ENCODE measurements at places on chromosomes 5 and 9.
A peak's percentile ranks its signal among the peaks of the same experiment; 100 is the strongest.

DNA sequence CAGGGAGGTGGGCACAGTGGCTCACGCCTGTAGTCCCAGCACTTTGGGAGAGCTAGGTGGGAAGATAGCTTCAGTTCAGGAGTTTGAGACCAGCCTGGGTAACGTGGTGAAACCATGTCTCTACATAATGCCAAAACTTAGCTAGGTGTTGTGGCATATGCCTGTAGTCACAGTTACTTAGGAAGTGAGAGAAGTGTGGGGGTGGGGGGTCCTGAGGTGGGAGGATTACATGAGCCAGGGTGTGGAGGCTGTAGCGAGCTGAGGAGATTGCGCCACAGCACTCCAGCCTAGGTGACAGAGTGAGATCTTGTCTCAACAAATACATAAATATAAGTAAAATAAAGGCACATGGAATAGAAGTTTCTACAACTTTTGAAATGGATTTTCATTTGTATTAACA, 23.1 kb downstream of the VCAN start:
- H3K4me1 ChIP-seq, result peaks cover 5% of the 10 kb centered on the region
- H3K4me3 ChIP-seq, result no peak overlapping the region
- DNase-seq, result no peak

- no peak for DNase-seq
- peak overlapping the region; percentile 99 for H3K27ac ChIP-seq
- no peaks in the 10 kb centered on the region for H3K27me3 ChIP-seq
Observed at GRCh38 chr9:33291031-33291397, 698 bp downstream of the NFX1 start.

DNA sequence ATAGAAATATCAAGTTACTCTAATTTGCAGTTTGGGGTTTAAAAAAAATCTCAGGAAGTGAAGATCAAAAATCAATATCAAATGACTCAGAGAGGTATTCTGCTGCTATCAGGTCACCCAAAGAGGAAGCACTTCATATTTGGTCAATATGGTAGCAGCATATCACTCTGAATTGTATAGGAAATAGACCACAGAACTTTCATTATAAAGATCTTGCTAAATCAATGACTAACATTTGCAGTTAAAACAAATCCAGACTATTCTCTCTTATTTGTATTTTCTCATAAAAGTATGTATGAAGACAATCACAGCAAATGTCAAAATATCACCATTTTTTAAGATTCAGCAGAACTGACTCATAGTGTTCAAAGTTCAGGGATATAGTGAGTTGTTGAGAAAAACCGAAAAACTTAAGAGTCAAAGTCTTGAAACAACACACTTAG, 105.8 kb upstream of the PCSK1 start:
- DNase-seq, result no peak
- peaks cover under 1% of the 10 kb centered on the region for H3K36me3 ChIP-seq
- peaks cover 2% of the 10 kb centered on the region for H3K4me1 ChIP-seq
- H3K27ac ChIP-seq, result no peak overlapping the region

DNA sequence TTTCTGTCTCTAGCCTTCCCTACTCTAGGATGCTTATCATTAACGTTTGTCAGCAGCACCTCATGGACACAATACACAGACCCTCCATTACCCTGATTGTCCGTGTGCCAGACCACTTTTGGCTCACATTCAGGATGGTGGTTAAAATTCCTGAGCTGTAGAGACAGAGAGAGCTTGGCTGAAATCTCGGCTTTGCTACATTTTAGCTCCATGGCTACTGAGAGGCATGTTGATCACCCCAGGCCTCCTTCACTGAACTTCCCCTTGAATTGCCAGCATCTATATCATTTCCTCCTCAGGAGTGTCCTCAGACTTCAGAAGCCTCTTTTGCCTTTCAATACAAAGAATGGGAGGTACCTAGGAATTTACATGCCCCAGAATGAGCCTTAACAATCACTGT, 104.7 kb upstream of the ISL1 start:
- no peak overlapping the region for H3K4me3 ChIP-seq
- H3K36me3 ChIP-seq, result no peaks in the 10 kb centered on the region
- H3K27ac ChIP-seq, result no peak overlapping the region
- no peaks in the 10 kb centered on the region for H3K27me3 ChIP-seq
- H3K4me1 ChIP-seq, result peaks cover 6% of the 10 kb centered on the region

GRCh38 chr5:172380987-172381643, 73.2 kb downstream of the SH3PXD2B start:
- DNase-seq, result no peak
- no peak overlapping the region for H3K4me3 ChIP-seq
- H3K4me1 ChIP-seq, result peaks cover 11% of the 10 kb centered on the region
- peaks cover 21% of the 10 kb centered on the region for H3K36me3 ChIP-seq
- no peak overlapping the region for H3K27ac ChIP-seq

DNA sequence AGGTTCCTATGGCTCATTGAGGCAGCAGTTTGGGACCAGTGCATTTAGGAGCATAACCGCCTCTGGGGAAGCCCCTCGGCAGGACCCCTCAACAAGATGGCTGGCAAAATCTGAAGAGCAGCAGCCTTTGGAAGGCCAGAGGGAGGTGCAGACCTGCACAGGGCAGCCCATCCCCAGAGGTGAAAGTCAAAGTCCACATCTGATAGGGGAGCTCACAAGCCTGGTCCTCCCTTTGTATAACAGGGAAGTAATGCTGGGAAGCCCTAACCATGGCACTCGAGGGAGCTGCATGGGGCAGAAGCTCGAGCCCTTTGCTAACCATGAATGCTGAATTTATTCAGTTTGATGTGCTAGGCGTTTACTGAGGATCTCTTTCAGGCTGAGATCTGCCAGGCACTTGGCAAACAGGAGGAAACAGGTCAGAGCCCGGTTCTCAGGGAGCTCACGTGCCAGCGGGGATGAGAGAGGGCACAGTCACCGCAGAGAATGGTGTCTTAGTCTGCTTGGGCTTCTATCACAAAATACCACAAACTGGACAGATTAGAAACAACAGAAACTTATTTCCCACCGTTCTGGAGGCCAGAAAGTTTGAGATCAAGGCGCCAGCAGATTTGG, 114.1 kb downstream of the GABBR2 start:
- H3K27ac ChIP-seq, result peak overlapping the region; percentile 20
- H3K4me1 ChIP-seq, result peaks cover 5% of the 10 kb centered on the region
- DNase-seq, result no peak
- H3K27me3 ChIP-seq, result peaks cover 10% of the 10 kb centered on the region
- no peaks in the 10 kb centered on the region for H3K36me3 ChIP-seq
- H3K4me3 ChIP-seq, result no peak overlapping the region

DNA sequence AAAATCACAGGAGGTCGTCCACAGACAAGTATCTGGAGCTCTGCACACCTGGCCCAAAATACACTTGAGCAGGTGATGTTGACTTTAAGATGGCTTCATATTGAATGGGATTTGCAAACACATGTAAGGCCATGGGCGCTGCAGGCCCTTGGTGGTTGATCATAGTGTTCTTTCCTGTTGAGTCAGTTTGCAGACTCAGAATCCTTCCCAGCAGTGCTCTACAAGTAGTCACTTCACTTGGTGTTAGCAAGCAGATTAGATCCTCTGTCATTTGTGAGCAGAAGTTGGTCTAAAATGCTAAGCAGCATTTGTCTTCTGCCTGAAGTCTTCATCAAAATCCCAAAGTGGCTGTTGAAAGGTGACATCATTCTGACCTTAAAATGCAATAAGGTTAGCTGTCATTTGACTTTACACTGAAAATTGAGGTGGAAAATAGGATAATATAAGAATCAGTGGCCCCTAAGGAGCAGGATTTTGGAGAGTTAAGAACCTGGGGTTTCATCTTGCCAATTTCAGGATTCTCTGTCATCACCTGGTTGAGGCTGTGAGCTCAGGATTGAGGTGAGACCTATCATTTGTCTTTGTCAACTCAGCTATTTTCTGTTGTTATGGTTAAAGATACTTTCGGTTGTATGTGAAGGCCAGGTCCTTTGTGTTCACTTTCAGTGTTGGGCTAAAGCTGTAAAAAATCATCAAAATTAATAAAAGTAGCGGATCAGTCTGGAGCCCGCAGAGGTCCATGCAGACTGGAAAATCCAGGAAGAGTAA, 114.5 kb downstream of the LRRC70 start:
- H3K27ac ChIP-seq, result no peak overlapping the region
- DNase-seq, result no peak
- no peaks in the 10 kb centered on the region for H3K27me3 ChIP-seq
- H3K36me3 ChIP-seq, result no peaks in the 10 kb centered on the region
- H3K4me1 ChIP-seq, result no peaks in the 10 kb centered on the region

DNA sequence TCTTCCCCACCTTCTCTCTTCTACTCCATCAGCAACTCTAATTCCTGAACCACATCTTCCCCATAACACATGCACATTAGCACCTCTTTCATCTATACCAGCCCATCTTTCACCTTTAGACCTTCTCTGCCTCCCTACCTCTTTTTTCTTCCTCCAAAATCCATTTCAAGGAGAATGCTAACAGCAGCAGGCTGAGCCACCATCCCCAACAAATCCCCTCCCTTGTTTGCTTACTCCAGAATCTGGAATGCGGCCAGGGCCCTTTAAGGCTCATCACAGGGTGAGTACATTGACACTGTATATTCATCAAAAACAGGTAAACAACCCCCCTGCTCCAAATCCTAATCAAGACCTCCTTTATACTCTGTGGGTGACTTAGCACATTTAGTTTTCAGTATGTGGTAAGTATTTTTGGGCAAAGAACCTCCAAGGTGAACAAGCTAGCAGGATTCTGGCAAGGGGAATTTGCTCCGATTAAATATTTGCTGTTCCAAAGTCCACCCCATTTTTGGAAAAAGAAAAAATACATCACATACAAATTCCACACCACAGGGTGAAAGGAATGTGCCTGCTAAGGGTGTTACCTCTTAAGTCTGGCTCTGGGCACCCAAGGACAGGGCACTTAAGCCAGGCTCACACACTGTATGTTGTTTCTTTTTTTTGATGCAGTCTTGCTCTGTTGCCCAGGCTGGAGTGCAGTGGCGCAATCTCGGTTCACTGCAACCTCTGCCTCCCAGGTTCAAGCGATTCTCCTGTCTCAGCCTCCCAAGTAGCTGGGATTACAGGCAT, 71.4 kb downstream of the SERINC5 start:
- H3K36me3 ChIP-seq, result peaks cover 22% of the 10 kb centered on the region
- peaks cover 79% of the 10 kb centered on the region for H3K4me1 ChIP-seq
- H3K4me3 ChIP-seq, result peak overlapping the region; percentile 35
- H3K27ac ChIP-seq, result peak overlapping the region; percentile 95
- DNase-seq, result no peak
- H3K27me3 ChIP-seq, result no peaks in the 10 kb centered on the region

GRCh38 chr5:137516961-137517360, 17.8 kb upstream of the SPOCK1 start:
- peaks cover 19% of the 10 kb centered on the region for H3K27me3 ChIP-seq
- no peaks in the 10 kb centered on the region for H3K36me3 ChIP-seq
- H3K4me3 ChIP-seq, result no peak overlapping the region
- DNase-seq, result no peak

- H3K27me3 ChIP-seq, result no peaks in the 10 kb centered on the region
- peaks cover 20% of the 10 kb centered on the region for H3K4me1 ChIP-seq
- H3K27ac ChIP-seq, result peak overlapping the region; percentile 88
- H3K4me3 ChIP-seq, result no peak overlapping the region
- H3K36me3 ChIP-seq, result no peaks in the 10 kb centered on the region
Observed at GRCh38 chr5:154714266-154714986, 40.8 kb upstream of the LARP1 start.

GRCh38 chr5:153618867-153619266, 128.4 kb downstream of the GRIA1 start:
- H3K4me3 ChIP-seq, result no peak overlapping the region
- peaks cover under 1% of the 10 kb centered on the region for H3K27me3 ChIP-seq
- no peak for DNase-seq
- no peak overlapping the region for H3K27ac ChIP-seq
- H3K4me1 ChIP-seq, result no peaks in the 10 kb centered on the region
- H3K36me3 ChIP-seq, result no peaks in the 10 kb centered on the region

DNA sequence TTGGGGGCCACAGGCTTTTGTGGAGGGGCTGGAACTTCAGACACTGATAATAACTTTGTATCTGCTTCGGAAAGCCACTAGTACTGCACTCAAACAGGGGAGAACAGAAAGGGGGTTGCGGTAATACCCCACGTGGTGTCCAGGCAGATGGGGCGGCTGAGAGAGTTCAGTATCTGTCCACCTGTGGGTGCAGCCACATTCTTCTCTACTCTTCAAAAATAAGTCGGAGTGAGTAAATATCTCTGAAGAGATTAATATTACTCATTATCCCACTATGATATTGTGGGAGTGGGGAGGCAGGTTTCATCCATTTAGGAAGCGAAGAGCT, 102.1 kb upstream of the SSBP2 start:
- H3K4me1 ChIP-seq, result peaks cover 39% of the 10 kb centered on the region
- peak overlapping the region; percentile 93 for H3K27ac ChIP-seq
- no peak for DNase-seq

- H3K4me1 ChIP-seq, result no peaks in the 10 kb centered on the region
- no peak for DNase-seq
- no peak overlapping the region for H3K27ac ChIP-seq
- no peak overlapping the region for H3K4me3 ChIP-seq
Observed at GRCh38 chr5:139796061-139796806, 626 bp downstream of the PSD2 start.

GRCh38 chr9:34994260-34994899, 4.8 kb downstream of the DNAJB5 start:
- no peak overlapping the region for H3K4me3 ChIP-seq
- H3K4me1 ChIP-seq, result peaks cover 21% of the 10 kb centered on the region
- peak overlapping the region; percentile 18 for H3K27ac ChIP-seq
- DNase-seq, result no peak
- H3K27me3 ChIP-seq, result no peaks in the 10 kb centered on the region

GRCh38 chr5:14854799-14855198, 16.8 kb downstream of the ANKH start:
- DNase-seq, result no peak
- H3K27ac ChIP-seq, result no peak overlapping the region
- no peaks in the 10 kb centered on the region for H3K36me3 ChIP-seq
- peaks cover 8% of the 10 kb centered on the region for H3K27me3 ChIP-seq

DNA sequence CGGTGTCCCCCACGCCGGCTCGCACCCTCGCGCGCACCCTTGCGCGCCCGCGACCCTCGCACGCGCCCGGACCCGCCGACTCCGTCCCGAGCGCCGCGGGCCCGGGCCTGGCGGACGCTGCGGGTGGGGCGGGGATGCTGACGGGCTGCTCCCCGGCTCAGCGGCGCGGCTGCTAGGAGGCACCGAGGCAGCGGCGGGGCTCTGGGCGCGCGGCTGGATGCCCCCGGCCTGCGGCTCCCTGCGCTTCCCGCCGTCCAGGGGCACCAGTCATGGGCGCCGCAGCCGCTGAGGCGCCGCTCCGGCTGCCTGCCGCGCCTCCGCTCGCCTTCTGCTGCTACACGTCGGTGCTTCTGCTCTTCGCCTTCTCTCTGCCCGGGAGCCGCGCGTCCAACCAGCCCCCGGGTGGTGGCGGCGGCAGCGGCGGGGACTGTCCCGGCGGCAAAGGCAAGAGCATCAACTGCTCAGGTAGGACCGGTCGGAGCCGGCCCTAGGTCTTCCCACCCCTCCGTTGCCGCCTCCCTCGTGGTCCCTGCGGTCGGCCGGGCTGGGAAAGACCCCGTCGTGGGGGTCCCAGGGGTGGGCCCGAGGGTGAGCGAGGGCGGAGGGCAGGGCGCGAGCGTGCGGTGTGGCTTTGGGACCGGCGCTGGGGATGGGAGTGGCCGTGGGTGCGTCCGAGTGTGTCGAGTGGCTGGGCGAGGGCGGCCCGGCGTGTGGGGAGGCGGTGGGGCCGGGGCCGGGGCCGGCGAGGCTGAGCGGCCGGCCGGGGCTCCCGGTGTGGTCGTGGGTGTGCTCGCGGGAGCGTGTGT, 530 bp downstream of the TMEFF1 start:
- H3K4me3 ChIP-seq, result peak overlapping the region; percentile 87
- peak; percentile 35 for DNase-seq
- no peaks in the 10 kb centered on the region for H3K27me3 ChIP-seq
- peaks cover 6% of the 10 kb centered on the region for H3K36me3 ChIP-seq

- H3K4me3 ChIP-seq, result no peak overlapping the region
- no peak overlapping the region for H3K27ac ChIP-seq
- H3K4me1 ChIP-seq, result no peaks in the 10 kb centered on the region
- peaks cover 4% of the 10 kb centered on the region for H3K27me3 ChIP-seq
Observed at GRCh38 chr5:132103969-132104391, 30.4 kb downstream of the CSF2 start.

Measured in progenitor cell of endocrine pancreas (in vitro differentiated cells).